ENCODE measurements at places on chromosomes 6 and 20. TPM values are rescaled to one million over a fixed set of nuclear protein-coding genes. Genes with fewer than 3 reads are reported as not detected.

GRCh38 chr6:134468633-134469032 is 150.7 kb upstream of the SGK1 start:
- no peaks in the 10 kb centered on the region for H3K27me3 ChIP-seq
- H3K4me3 ChIP-seq: no peak overlapping the region
- no peaks in the 10 kb centered on the region for H3K4me1 ChIP-seq
- DNase-seq: no peak

GRCh38 chr6:7827142-7827541 is 83.4 kb downstream of the TXNDC5 start:
- no peaks in the 10 kb centered on the region for H3K27me3 ChIP-seq
- H3K27ac ChIP-seq: peak overlapping the region; percentile 22
- peak; percentile 72 for DNase-seq
- H3K4me1 ChIP-seq: peaks cover 7% of the 10 kb centered on the region

DNA sequence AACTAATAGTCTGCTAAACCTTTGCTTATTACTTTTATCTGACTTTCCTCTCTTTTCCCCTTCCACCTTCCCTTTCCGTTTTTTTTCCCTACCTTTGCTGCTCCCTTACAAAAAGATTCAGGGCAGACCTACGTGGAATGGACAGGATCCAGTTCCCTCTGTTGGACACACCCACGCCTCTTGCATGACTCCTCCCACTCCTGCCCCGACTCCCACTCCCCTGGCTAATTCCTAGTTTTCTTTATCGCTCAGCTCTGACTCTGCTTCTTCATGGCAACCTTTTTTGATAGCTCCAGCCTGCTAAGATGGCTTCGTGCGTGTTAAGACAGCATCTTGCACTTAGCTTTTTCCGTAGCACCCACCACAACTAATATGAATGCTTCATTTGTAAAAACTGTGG is 715.6 kb upstream of the NRSN1 start:
- H3K36me3 ChIP-seq: no peaks in the 10 kb centered on the region
- H3K27ac ChIP-seq: no peak overlapping the region
- no peak overlapping the region for H3K4me3 ChIP-seq
- DNase-seq: no peak
- H3K27me3 ChIP-seq: no peaks in the 10 kb centered on the region
- peaks cover 8% of the 10 kb centered on the region for H3K4me1 ChIP-seq

GRCh38 chr20:18974660-18975059 is 161.1 kb downstream of the SCP2D1 start:
- no peaks in the 10 kb centered on the region for H3K27me3 ChIP-seq
- H3K27ac ChIP-seq: no peak overlapping the region
- DNase-seq: no peak

GRCh38 chr6:163446549-163446948 is 32.0 kb downstream of the QKI start:
- H3K4me3 ChIP-seq: no peak overlapping the region
- H3K36me3 ChIP-seq: no peaks in the 10 kb centered on the region
- no peak for DNase-seq
- no peak overlapping the region for H3K27ac ChIP-seq
- H3K4me1 ChIP-seq: peaks cover 55% of the 10 kb centered on the region

PDYN gene
- total RNA-seq: not detected
